ENCODE measurements at places on chromosomes 7 and 10.

GRCh38 chr7:113083816-113084495 is 2.7 kb downstream of the GPR85 start:
- DNase-seq: no peak

DNA sequence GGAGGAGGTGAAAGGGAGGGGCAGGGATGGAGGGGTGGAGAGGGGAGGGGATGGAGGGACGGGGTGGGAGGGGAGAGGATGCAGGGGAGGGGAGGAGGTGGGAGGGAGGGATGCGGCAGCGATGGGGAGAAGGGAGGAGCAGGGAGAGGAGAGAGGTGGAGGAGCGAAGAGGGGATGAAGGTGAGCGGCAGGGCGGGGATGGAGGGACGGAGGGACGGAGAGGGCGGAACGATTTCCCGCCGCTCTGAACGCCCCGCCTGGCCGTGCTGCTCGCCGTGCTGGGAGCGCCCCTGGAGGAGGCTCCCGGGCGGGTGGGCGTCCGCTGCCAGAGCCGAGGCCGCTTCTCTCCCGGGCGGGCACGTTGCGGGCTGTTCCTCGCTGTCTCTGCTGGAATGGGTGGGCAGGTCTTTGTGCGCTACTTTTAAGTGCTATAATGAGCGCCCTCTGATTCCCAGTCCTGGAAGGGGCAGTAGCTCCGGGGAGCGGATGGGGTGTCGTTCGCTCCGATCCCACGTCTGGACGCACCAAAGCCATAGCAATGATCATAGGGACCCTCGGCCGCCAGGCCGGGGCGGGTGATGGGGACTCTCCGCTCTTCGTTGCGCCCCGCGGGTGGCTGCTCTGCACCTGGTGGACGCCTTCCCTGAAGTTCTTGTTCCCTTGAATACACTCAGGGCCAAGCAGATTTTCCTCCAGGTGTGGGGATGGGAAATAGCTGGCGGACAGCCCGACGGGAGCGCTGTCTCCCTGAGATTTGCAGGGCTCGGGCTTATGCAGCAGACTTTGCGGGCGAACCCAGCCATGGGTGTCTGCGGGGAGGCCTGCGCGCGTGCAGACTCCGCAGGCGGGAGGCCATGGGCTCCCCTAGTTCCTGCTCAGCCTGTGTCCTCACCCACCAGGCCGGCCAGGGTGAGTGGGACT is 81.1 kb upstream of the CPXM2 start:
- no peak for DNase-seq

DNA sequence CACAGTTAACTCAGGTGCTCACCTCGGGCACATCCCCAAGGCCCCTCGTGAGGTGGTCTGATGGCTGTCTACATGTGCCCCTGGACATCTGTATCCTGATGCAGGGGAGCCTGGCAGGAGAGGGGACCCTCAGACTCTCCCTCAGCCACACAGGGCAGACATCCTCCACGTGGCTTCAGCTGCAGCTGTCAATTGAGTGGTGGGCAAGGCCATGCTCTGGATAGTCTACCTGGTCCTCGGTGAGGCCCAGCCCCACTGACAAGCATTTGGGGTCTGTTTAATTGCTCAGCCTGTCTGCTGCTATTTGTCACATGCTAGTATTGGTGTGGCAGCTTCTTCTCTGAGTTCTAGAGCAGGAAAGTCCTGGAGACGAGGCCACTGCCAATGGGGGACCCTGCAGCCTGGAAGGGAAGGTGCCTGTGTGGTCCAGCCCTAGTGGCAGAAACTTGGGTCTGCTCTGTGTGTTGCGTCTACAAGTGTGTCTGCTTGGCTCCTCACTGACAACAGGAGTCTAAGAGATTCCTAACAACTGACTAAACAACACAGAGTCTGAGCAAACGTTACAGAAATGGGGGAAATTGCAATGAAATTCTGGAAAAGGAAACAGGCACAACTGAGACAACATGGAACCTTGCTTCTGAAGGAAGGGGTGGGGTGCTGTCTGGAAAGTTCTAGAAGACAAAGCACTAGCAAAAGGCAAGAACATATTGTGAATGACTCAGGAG is 59.3 kb upstream of the IGFBP3 start:
- DNase-seq: peak; percentile 73

DNA sequence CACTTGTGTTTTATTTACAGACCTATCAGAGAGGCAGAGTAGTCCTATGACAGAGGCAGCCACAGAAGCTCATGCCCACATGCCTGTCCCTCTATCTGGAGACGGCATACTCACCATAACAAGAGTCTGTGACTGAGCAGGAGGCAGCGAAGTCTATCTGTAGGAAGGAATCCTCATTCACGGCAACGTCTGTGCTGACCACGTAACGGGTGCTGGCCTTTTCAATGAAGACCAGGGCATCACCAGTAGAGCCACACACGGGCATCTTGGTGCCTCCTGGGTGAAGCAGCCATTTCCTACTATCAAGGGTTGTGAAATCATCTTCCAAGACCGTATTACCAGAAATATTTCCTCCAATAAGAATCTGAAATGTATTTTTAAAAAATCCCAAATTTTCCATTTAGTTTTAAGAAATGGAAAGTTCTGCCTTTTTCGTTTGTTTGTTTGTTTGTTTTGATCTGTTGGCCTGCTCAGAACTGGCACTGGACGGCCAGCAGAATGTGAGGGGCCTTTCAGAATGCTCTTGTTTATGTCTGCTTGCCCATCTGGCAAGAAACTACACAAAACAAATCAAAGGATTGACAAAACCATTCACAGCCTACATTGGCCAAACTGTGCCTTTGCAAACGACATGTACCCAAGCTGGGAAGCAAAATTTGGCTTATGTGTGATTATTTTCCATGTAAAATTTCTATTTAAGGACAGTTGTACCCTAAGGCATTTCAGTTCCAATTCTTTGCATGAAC is 93.1 kb upstream of the SLC26A5 start:
- no peak for DNase-seq

DNA sequence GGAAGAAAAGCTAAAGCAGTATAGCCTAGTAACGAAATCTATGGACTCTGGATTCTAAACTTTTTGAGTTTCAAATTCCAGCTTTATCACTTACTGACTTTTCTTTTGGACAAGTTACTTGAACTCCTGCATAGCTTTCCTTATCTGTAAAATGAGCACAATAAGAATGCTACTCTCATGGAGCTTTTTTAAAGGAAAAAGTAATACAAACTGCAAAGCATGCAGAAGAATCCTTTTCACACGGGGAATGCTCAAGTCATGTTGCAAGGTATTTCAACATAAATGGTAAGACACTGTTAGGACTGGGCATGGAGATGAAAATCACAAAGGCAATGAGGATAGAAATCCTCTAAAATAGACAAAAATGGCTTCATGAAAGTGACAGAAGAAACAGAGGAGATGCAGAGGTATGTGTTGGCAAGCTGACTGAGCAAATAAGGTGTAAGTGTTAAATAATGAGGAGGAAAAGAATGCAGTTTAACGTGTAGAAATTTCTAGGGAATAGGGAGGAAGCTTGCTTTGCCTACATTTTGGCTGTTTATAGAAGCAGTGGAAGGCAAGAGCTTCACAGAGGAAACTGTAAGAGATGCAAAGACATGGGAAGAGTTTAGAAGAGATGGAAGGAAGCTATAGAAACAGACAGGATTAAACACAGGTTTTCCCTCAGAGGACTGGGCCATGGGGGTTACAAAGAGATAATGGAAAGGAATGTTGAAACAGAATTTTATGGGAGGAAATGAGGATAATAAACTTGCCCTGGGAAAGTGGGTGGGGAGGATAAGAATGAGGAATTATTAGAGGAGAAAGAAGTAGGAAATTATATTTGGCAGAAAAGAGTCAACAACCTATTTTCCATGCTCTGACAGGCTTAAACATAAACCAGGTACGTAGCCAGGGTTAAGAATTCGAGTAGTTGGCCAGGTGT is 28.8 kb upstream of the SNX13 start:
- DNase-seq: no peak

DNA sequence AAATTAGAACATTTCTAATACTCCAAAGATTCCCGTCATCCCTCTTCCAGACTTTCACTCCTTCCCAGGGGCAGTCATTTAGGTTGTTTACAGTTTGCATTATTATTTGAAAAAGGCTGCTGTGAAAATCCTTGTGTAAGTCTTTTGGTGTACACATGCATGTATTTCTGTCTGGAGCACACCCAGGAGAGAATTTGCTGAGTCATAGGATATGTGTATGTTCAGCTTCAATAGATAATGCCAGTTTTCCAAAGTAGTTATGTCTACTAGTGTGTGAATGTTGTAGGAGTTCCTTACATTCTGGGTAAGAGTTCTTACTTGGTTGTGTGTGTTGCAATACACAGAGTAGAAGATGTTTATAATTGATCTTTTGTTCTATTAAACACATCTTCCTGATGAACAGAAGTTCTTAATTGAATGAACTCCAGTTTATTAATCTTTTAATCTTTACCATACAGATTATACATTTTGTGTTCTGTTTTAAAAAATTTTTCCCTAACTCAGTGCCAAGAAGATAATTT is 25.3 kb downstream of the CROT start:
- peak; percentile 3 for DNase-seq

DNA sequence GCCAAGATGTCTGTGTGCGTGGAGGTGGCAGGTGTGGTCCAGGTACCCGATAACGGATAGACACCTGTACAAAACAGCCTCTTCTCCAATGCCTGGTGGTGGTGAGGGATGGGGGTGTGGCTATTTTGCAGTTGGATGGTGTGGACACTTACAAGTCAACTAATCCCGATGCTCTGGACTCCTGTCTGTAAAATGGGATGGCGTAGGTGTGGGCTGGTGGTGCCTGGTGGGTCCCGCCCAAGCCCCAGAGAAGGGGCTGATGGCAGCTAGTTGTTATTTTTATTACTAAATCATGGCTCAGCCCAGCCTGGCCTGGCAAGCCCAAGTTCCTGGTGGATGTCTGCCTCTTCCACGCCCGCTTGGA is 22.3 kb downstream of the GTF2IRD1 start:
- no peak for DNase-seq

GRCh38 chr10:117166418-117167345 is 28.6 kb upstream of the VAX1 start:
- DNase-seq: no peak

DNA sequence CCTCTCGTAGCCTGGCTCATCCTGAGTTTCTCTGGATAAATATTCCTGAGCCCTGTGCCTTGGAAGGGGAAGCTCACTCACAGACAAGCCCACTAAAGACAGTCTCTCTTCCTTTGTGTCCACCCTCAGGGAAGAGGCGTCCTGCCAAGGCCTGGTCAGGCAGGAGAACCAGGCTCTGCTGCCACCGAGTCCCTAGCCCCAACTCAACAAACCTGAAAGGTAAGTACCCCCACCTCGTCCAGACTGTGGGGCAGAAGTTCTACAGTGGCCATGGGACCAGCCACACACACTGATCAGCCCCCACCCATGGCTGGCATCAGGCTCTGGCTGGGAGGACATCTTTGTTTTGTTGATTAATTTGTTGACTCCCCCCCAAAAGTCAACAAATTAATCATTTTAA is 2.8 kb downstream of the GPR15LG start:
- DNase-seq: no peak

DNA sequence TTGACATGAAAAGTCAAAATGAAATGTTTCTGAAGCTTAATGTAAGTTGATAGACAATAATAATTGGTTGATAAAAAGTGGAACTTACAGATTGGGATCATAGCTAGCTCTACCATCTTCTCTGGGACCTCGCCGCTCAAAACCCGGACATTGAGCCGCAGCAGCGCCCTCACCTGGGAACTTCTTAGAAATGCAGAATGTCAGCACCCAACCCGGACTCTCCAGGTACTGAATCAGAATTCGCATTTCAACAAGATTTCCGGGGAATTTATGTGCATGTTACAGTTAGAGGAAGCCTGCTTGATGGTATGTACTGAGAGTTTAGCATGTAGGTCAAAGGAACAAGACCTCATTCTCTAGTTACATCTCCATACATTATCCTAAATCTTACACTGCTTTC is 36.7 kb upstream of the ABLIM1 start:
- DNase-seq: peak; percentile 30

DNA sequence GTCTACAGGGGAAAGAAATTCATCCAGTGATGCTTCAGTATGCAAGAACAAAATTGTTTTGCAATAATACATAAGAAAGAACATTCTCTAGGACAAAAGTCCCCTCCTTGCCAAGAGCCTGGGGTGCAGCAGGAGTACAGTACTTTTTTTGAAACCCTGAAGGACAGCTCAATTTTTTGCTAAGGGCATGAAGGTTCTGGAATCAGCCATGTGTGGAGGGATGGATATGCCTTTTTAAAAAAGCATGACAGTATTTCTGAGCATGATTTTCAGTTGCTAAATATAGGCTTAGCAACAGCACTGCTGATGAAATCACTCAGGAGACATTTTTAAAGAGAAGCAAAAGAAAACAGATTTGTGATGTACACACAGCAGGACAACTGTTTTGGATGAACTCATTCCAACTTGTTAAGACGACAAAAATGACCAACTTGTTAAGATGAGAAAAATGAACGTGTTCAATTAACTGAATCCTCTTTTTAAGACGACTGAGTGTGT is 39.3 kb downstream of the HBP1 start:
- DNase-seq: peak; percentile 36

DNA sequence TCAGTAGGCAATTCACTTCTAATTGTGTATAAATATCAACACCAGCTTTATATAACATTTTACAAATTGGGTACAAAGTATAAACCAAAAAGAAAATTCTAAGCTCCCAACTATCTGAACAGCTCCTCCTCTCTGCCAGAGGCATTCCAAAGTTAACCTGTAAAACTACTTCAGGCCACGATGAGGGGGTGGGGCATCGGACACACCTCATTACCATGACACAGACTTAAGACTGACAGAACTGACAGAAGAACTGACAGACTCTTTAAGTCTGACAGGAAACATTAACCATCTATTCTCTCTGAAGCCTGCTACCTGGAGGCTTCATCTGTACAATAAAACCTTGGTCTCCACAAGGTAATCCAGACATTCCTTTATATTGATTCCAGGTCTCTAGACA is 12.3 kb downstream of the ESYT2 start:
- no peak for DNase-seq

DNA sequence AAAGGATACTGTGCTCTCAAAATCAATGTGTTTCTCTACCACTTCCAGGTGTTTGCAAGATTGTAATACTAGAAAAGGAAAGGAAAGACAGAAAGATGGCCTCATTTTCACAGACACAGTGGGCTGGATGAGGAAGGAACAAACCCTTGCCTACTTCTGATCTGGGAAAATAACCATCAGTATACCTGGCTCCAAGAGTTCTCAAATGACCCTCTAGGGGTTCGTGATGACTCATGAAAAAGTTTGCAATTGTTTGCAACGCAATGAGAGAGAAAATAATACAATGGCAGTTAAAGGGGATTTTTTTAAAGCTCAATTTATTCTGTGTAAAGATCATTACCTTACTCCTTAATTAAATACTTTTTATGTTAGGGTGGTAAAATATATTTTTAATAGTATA is 197.6 kb upstream of the INHBA start:
- DNase-seq: no peak

GRCh38 chr7:13563680-13564079 is 425.8 kb downstream of the ETV1 start:
- no peak for DNase-seq

DNA sequence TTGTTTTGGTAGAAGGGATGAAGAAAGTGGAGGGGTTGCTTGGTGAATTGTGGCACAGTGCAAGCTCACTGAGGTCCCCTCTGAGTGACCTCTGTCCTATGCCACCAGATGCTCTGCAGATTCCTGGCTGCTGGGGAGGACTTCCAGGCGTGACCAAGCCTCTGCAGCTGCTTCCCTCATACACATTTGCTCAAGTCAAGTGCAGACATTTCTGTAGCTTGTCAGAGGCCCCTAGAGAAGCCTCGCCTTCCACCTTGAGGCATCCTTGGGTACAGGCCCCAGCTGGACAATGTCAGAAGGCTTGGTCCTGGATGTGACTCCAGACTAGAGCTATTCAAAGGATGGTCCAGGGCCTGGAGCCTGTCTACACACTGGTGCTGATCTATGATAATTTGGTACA is 464.2 kb downstream of the PLXNA4 start:
- no peak for DNase-seq

All from GM03348 (cell line).